ENCODE measurements at places on chromosomes 3 and 15.

GRCh38 chr3:168156479-168156878 is 60.8 kb upstream of the GOLIM4 start:
- no peak for DNase-seq

- DNase-seq = no peak
Observed at GRCh38 chr15:100612539-100612938, 10.2 kb downstream of the ASB7 start.

DNA sequence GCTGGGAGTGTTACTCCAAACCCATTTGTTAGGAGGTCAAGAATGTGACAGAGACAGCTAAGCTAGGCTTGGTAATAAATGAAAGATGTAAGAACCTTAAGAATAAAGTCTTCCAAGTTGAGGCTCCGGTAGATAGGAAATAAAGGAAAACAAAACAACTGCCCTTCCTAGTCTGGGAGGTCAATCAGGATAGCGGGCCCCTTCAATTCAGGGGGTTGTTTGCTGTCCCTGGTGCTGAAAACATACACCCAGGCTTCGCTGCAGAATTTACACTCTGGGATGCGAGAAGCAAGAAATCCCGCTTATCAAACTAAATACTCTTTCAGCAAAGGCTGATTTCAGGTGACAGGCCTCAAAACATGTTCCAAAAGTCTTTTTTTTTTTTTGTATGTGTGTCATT is 393.4 kb downstream of the NTRK3 start:
- no peak for DNase-seq

DNA sequence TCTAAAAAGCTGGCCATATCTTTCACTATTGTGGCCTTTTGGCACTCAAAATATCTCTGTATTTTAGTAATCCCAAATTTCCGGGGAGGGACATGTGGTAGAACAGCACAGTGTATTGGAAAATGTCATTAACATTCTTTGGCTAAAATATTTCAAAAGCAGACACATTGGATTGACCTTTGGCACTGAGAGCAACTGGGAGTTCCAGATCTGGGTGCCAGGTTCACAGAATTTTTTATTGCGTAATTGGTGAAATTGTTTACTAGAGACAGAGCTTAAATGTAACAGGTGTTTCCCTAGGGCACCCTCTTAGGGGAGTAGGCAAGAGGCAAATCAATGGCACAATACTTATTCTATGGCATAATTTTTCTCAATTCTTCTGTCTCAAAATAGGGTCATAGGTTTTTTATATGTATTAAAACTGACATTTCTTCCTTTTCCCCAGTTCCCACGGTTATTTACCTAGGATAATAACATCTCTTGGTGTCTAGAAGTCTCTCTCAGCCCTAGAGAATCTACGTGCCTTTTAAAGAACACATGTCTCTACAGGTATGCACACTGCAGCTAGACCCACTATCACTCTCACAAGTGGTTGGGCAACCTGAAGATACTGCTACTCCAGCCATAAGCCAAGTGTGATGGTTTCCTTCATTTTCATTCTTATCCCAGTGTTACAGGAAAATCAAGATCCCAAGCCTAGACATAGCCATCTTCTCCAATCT is 10.6 kb downstream of the RBMS3 start:
- no peak for DNase-seq

All from D341Med (cell line).